ENCODE measurements at places on chromosomes 3 and 15.

DNA sequence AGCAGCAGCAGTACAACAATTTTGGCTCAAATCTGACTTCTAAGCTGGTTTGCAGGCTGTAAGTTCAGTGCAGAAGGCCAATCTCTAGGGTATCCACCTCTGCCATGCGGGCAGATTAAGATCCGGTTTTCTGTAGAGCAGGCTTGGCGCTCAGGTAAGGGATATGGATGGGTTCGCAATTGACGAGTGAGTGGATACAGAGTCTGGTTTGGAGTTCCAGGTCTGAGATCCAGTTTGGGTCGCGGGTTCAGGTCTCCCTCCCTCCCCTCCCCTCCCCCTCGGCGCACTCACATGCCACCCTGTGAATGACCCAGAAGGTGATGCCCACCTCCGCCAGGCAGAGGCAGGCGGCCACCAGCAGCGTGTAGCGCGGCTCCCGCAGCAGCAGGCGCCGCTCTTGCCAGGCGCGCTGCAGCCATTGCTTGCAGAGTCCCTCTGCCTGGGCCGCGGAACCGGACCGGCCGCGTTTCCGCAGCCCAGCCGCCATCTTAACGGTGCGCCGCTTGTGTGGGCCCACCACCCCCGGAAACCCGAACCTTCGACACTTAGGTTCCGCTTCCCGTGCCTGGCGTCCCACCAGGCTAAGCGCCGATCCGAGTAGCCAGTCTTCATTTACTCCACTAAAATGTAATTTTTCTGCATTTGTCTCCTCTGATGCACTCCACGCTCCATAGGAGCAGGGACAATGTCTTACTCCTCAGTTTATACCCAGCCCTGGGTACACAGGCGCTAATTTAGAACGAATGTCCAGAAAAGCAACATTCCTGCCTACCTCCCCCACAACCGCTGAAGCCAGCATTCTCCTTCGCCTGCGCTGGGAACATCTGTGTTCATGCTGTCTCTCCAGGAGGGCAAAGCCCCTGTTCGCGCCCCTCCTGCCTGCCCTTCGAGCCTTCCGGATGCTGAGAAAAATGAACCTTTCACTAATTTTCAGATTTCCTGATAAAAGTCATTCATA, at the start of gene ALG3:
Gene ALG3 (minus strand): TSS at position 509 of the 958 bp plus-strand sequence. CDS start 22 bp downstream, at position 487.
- DNase-seq: peak; percentile 86

GRCh38 chr3:71847794-71848193, 62.8 kb upstream of the PROK2 start:
- no peak for DNase-seq

- no peak for DNase-seq
These were observed 698 bp downstream of the MELTF start for GRCh38 chr3:197028728-197029510.

- DNase-seq: no peak
These were observed 163.3 kb downstream of the FEZF2 start for GRCh38 chr3:62210011-62210410.

DNA sequence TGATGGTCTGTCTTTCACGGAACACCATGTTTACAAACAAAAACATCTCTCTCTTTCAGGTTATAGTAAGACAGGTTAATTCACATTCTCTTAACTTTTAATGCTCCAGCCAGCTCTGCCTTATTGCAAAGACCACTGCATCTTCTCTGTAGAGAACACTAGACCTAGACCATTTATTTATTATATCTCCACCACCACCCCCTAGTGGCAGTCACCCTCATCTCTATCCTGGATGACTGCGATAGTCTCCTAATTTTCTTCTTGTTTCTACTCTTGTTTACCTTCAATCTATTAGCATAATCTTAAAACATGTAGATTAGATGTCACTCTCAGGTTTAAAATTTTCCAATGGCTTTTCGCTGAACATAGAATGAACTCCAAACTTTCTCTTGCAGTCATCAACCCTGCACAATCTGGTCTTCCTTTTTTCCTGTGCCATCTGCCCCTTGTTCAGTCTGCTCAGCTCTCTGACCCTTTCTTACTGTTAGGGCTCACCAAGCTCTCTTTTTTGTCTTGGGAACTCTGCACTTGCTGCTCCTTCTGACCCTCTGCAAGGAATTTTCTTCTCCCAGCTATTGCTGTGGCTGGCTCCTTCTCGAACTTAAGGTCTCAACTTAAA, 155.6 kb downstream of the SQOR start:
- DNase-seq: peak; percentile 10

DNA sequence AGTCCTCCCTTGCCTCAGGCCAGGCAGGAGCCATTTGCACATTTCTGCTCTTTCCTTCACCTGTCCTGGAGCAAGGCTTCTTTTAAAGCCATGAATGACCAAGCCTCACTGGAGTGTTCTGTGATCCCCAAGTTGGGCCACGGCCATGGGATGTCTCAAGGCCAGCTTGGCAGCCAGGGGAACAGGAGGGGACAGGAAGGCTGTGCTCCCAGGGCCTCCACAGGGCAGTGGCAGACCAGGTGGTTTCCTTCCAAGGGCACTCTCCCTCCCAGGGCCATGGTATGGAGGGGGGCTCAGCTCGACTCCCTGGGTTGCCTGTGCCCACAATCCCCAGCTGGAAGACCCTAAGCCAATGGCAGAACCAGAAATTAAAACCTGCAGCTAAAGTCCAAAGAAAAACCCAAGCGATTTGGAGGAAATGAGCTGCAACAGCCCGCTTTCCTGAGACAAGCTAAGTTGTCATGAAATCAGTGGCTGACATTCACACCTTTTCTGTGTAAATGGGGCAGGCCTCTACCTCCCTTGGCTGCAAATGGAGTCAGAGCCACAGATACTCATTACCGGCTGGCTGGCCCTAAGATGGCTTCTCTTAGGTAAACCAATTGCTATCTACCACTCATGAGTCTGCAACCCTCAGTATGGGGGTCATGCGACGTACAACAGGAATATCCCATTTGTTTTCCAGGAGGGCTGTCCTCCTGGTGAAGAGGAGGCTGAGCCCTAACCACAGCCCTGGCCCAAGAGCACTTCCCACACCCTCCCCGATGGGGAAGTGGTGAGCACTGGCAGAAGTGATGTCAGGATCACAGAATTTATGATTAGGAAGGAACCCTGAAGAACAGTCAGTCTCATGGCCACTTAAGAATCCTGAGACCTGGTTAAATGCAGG, 83.3 kb downstream of the SNRK start:
- no peak for DNase-seq

DNA sequence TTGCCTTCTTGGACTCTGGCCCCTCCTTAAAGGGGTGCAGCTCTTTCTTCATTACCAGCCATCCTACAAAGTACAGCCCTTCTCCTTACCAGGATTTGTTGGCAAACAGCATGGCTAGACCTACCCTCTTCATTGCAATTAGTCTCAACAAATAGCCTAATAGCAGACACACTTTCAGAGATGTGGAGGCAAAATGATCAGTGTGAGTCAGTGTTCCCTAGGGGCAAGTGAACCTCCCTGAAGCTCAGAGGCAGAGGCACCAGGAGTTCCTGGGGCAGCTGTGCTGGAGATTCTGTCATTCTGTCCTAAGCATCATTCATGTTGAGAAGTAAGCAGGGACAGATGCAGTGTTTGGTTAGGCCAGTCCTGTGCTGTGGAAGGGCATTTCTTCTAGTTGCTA, 14.6 kb upstream of the MECOM start:
- DNase-seq: no peak

- DNase-seq: no peak
These were observed 201.2 kb downstream of the OPA1 start for GRCh38 chr3:193794002-193794881.

DNA sequence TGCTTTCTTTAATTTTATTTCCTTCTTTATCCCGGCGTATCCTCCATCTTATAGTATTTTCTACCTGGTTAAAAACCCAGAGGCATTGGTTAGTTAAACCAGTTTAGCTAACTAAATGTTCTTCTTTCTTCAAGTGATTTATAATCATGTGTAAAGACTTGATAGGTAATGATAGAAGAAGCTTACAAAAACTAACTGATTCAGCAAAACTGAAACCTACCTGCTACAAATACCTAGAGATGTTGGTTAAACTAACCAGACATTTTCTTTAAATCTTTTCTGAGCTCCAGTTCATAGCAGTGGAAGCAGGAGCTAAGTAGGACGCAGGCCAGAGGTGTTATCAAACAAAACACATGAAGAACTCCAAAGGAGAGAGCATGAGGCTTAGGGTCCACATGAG, 44.8 kb downstream of the LEO1 start:
- no peak for DNase-seq

DNA sequence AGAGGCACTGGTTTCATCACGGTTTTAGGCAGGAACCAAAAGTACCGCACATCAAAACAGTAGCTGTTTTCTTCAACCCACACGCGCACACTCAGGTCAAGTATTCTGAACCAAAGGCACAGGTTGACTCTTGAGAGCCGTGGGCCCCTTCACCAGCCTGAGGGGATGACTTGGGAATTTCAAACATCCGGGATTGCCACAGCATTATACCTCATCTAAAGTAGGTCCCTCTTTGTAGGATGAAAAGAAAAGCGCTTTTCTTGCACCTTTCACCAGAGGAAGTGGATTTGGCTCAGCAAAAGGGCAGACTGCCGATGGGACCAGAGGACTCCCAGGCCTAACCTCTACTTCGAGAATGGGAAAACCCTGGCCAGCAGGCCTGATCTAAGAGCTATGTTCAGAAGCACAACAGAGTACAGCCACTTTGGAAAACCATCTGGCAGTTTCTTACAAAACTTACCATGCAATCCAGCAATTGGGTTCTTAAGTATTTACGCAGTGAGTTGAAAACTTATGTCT, 88.2 kb upstream of the PROK2 start:
- no peak for DNase-seq

DNA sequence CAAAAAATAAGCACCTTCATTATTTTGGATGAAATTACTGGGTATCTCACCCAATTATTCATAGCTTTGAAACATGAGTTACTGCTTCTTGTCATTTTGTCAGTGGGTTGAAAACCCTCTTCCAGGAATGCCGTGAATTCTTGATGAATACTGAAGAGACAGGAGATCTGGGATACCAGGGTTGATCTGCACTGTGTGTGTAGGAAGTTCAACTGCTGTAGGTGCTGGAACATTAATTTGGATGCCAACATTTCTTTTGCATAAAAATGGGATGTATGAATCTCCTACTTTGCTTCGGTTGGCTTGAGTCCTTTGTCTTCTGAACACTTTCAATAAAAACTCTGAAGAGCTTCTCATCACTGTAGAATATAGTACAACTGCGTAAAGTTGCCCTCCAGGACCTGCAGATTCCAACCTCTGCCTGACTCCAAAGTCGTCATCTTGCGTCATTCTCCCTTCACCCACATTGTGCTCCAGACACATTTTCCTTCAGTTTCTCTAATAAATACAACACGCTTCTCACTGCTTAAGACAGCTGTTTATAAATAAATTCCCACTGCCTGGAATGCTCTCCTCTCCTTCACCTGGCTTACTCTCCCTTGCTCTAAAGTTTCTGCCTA, 312.7 kb upstream of the TGFBR2 start:
- DNase-seq: no peak

DNA sequence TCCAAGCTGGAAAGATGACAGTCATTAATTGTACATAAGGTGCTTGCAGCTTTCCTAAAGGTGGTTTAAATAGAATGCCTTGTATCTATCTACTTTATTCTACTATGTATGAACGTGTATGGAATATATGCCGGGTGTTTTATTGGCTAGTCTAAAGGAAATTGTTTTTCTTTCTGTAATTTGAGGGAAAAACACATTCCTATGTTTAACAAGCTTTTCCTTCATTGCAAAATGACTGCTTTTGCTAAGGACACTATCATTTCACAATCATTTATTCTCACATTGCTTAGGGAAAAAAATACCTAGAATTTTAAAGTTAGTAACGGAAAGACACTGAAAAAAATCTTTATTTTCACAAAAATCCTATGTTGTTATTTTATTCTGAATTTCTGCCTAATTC, 141.7 kb downstream of the WDR76 start:
- no peak for DNase-seq

DNA sequence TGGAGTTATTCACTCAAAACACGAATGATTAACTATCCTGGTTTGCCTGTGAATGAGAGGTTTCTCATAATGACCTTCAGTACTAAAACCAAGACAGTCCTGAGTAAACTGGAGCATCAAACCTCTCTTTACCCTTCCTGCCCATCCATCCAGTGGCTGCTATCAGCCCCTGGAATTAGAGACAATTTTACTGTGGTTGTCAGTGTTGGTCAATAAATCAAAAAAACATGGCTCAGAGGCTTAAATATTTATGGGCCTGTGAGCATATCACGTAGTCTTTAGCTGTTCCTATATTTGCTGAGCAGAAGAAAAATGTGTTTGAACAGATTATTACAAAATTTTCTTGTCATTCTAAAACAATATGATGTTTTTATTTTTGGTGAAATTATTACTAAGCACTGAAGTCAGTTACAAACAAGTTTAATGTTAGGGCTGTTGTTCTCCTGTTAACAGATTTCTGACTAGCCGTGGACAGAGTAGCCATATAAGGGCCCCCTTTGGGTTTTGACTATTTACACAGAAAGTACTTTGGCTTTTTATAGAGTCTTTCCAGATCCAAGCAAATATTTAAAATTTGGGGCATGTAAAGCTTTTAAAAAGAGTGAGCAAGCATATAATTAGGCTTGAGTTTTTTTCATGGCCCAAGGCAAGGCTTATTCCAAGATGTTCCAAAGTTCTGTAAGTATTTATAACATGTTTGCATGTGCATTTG, 580.9 kb downstream of the DIPK2A start:
- no peak for DNase-seq

- DNase-seq: no peak
These were observed 37.4 kb downstream of the ZNF860 start for GRCh38 chr3:32018757-32019564.

- DNase-seq: no peak
These were observed 17.4 kb upstream of the STARD5 start for GRCh38 chr15:81341351-81341750.

- no peak for DNase-seq
These were observed 890.5 kb downstream of the TUSC7 start for GRCh38 chr3:117600112-117600511.

GRCh38 chr3:170864525-170865208, 5.3 kb downstream of the RPL22L1 start:
- no peak for DNase-seq

DNA sequence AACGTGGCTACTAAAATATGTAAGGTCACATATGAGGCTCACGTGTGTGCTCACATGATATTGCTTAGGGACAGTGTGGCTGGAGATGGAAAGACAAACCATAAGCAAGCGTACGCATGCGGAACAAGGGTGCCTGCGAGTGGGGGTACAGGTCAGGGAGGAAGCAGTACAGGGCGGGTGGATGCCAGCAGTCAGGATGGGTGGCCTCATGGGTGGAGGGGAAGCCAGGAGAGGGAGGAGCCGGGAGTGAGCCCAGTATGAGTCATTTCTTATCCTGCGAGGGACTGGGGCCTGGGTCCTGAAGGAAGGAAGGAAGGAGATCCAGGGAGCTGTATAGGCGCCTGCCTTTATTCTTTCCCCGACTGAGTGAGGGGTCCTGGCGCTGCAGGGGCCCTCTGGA, 42.0 kb upstream of the CGNL1 start:
- DNase-seq: no peak

GRCh38 chr15:23642413-23643044, 5.1 kb downstream of the MAGEL2 start:
- DNase-seq: peak; percentile 34

- no peak for DNase-seq
These were observed 1.8 kb downstream of the SMAD3 start for GRCh38 chr15:67066959-67067853.
